ENCODE measurements at places on chromosomes 2 and 18.

DNA sequence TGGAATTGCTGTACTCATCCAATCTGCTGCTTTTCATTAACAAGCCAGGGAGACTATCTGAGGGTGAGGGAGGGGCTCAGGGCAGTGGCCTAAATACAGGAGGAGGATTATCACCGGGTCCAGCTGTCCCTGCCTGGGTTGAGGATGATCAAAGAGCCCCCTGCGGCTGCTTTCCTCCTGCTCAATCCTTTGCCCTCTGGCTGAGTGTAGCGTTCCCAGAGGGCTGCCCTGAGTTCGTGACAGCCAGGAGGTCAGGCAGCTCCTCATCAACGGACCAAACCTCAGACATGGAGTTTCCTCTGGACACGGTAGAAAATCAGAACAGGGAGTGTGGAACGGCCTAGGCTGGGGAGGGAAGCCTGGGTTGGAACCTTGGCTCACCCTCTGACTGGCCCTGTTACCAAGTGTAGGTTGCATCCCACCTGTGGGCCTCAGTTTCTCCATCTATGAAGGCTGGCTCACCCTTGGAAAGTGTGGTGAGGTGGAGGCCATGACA is 23.5 kb downstream of the CIB4 start:
- no peak for DNase-seq

- DNase-seq: no peak
Measured at GRCh38 chr2:187917535-187917934, 363.3 kb upstream of the TFPI start.

DNA sequence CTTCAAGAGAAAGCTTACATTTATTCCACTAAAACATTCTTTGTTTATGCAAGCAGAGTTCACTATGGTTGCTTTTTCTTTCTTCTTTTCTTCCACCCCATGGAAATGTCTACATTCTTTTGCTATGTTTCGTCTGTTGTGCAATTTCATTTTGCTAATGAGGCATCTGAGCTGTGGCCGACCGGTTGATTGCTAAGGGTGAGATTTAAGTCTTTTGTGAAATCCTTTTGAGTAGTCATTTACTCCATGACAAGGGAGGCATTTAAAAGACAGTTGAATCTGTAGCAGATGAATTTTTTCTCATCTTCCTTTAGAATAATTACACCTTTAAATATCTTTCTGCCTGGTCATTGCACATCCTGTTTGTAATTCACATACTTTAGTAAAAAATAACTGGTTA is 324.1 kb upstream of the THUMPD2 start:
- no peak for DNase-seq

DNA sequence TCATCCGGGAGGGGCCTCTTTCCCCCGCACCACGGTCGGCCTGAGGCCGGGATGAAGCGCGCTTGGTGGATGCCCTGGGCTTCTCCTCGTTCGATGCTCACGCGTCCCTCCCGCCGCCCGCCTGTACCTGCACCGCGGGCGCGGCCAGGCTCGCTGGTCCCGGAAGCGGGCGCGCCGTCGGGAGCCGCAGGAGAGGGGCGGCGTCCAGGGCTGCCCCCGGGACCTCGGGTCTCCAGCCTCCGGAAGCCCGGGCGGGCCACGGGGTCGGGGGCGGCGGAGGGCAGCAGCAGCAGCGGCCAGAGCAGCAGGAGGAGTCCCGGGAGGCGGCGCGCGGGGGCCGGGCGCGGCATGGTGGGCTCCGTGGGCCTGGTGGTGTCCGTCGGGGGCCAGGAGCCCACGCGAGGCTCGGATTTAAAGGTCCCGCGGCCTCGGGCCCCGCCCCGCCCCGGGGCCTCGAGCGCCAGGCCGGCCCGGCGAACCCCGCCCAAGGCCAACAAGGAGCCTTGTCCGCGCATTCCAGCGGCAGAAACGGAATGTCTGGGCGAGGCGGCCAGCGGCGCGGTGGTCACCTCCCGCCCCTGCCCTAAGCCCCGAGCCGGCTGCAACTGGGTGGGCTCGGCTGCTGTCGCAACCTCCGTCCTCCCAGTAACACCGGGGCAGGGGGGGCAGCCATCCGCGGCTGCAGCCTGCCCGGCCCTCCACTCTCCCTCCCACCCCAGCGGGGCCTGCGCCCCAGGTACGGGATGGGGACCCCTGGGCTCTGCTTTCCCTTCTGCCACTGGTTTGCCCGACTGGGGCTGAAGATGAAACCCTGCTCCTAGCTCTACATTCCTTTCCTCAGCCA is at the start of gene MATN3:
MATN3 (minus strand) TSS at position 387 of the 844 bp plus-strand sequence; CDS start at position 350, 37 bp downstream.
- no peak for DNase-seq

GRCh38 chr2:317501-318424 is 29.9 kb upstream of the ALKAL2 start:
- DNase-seq: no peak

DNA sequence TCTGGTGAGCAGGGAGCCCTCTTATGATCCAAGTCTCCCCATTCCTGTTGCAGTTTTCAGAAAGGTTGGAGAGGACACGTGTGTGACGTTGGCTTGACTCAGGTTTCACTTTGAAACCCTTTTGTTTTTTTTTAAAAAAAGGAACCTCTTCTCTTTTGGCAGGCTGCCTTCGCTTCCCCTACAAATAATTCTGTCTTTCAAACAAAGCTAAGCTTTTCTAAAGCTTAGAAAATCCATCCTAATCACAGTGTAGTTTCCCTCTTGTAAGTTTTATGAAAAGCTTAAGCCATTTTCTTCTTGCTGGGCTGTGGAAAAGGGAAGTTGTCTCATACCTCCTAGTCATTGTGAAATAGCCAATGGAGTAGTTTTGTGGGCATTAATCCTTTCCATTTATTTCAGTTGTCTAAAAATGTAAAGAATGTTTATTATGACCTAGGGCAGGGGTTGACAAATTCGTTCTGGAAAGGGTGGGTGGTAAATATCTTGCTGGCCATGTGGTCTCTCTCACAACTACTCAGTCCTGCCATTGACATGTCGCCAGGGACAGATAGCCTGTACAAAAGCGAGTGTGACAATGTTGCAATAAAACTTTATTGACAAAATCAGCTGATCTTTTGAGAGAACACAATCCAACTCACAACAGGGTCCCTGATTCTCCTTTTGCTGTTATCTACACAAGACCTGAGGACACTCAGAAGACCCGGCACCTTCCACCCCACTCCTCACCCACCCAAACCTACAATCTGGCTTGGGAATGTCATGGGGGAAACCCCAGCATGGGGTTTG is 878.8 kb downstream of the RNF144A start:
- no peak for DNase-seq

DNA sequence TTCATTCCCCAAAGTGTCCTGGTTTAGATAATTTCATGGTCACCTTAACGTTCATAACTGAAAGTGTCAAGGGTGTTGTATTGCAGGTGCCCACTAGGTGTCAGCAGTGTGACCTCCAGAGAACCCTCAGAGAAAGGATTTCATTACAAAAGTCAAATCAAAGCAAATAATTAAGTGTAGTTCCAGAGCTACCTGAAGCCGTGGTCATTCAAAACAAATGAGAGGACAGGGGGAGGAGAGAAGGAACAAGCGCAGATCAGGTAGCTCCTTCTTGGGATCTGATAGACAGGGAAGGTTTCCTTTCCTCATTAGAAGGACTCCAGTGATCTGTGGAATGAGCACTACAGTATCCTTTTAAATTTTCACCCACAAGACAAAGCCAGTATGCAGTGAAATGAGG is at the start of gene SLC9A4:
SLC9A4 (plus strand) TSS at position 207 of the 400 bp plus-strand sequence. CDS start 534 bp downstream, outside the sequence.
- peak; percentile 54 for DNase-seq

- no peak for DNase-seq
Measured at GRCh38 chr18:65788373-65788772, 37.6 kb downstream of the CDH7 start.

DNA sequence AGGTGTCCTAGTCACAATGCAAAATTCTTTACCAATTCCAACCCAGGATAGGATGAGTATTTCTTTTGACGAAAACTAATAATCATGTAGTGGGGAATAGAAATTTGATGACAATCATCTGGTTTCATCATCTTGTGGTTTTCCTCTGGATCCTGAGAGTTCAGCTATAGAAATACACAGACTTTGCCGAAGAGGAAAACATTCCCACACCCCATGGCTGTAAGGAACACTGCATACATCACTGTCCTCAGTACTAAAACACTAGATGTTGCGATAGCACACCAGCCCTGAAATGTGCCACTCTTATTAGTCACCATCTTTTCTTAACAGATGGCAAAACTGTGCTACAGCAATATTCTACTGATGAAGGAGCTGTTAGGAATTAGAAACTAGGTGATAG is 29.4 kb downstream of the CERKL start:
- DNase-seq: no peak

Measured in stimulated activated CD4-positive, alpha-beta T cell treated with anti-CD3 and anti-CD28 coated beads, Interleukin-12 subunit alpha, Interleukin-12 subunit beta, amount 100 ng/mL, for 4 hours (primary cell).